ENCODE measurements at places on chromosomes 5 and 9. TPM values are rescaled to one million over a fixed set of nuclear protein-coding genes. Genes with fewer than 3 reads are reported as not detected.

PHYHD1 gene
- total RNA-seq, result 0.34 TPM

MARCHF11 gene
- total RNA-seq, result not detected

NR2F1-AS1 gene
- 31.0 TPM for total RNA-seq

GRM6 gene
- not detected for total RNA-seq

TMEM141 gene
- total RNA-seq, result 41.9 TPM

LPAR1 gene
- 0.09 TPM for total RNA-seq

PALM2AKAP2 gene
- total RNA-seq, result 0.09 TPM

PCDHGA7 gene
- 0.65 TPM for total RNA-seq

SMIM33 gene
- not detected for total RNA-seq

GALNT12 gene
- 0.43 TPM for total RNA-seq

RLN2 gene
- 1.4 TPM for total RNA-seq

FOXD4L3 gene
- under 0.01 TPM for total RNA-seq

GPR151 gene
- not detected for total RNA-seq

TOR1A gene
- 25.4 TPM for total RNA-seq

SPINK4 gene
- total RNA-seq, result not detected

SPATA31C1 gene
- total RNA-seq, result not detected

OR2K2 gene
- total RNA-seq, result not detected

PCDHB5 gene
- total RNA-seq, result 0.43 TPM

ACO1 gene
- 22.6 TPM for total RNA-seq

CRB2 gene
- not detected for total RNA-seq

DBH gene
- total RNA-seq, result not detected

PCDHB6 gene
- 0.11 TPM for total RNA-seq

SPATA31D4 gene
- not detected for total RNA-seq

KCNN2 gene
- 5.2 TPM for total RNA-seq

ASS1 gene
- 2.0 TPM for total RNA-seq

ANKRD55 gene
- total RNA-seq, result 3.0 TPM

SLC6A19 gene
- total RNA-seq, result not detected

GABRA1 gene
- not detected for total RNA-seq

TYRP1 gene
- total RNA-seq, result 0.09 TPM

All from dermis lymphatic vessel endothelial cell (primary cell).